CD4-positive, alpha-beta T cell treated with Interleukin-10 for 1 hour (primary cell): ENCODE measurements at places on chromosomes 7 and 10.

- DNase-seq = no peak
Observed at GRCh38 chr10:53469383-53469782, 696.8 kb upstream of the MBL2 start.

DNA sequence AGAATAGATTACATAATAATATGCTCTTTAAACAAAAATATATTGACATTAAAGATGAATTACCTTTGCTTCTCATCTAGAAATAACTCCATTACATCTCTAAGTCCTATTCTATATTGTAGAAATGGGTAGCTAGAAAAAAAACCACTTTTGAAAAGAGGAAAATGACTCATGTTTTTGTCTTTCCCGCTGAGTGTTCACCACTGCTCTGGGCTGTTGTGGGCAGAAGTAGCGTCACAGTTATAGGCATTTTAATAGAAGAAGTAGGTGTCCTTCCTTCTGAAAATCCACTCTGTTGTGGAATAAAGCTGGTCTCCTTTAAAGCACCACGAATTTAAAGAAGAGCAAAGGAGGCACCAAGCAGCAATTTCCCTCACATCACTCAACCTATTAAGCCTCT is 117.6 kb upstream of the NFE2L3 start:
- no peak for DNase-seq

- DNase-seq = no peak
Observed at GRCh38 chr10:114009281-114009996, 34.2 kb upstream of the ADRB1 start.

DNA sequence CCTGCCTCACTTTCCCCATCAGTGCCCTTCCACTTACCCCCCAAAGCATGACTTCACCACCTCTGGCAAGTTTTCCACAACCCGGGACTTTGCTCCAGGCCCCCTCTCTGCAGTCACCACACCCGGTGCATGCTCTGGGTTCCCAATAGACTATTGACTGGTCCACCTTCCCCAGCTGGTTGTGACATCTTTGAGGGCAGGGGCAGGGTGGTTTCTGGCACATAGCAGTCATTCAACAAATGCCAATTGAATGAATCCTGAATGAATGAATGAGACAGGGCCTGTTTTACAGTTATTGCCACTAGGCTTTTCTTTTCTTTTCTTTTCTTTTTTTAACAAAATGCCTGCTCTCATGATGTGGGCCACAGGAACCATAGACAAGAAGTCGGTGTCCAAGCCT is 28.8 kb upstream of the DOCK1 start:
- no peak for DNase-seq
